ENCODE measurements at places on chromosomes 2 and 18.

DNA sequence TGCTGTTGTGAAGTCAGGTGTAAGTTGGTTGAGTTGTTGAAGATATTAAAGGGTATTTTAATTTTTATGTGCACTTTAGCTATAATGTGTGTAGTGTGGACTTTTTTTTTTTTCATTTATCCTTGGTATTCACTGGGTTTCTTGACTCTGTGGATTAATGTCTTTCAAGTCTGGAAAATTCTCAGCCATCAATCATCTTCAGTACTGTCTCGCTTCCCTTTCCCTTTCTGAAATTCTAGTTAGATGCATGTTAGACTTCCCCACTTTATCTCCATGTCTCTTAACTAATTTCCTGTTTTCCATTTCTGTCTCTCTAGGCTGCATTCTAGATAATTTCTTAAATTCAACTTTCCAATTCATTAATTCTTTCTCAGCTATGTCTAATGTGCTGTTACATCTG, 247.7 kb upstream of the REV1 start:
- DNase-seq = no peak

DNA sequence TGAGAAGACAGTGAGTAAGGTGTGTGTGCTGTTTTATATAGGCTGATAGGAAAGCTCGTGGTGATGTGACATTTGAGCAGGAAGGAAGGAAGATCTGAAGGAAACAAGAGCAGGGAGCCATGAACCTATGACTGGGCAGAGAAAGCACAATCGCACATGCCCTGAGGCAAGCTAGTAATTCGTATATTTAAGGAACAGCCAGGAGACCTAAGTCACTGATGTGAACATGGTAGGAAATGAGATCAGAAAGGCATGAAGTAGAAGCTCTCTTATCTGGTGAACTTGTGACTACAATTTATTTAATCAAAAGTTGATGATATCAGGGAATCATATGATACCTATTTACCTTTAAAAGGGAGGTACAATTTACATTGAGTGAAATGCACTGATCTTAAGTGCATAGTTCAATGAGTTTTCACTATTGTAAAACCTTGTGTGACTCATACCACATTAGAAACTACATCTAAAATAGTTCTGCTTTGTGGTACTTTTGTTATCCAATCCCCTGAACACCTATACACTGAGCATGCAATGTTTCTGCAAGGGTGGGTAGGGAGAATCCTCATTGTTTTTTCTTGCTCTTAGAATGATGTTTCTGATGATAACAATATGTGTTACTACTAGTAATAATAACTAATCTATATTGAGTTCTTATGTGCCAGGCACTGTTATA, 67.5 kb downstream of the GALNT13 start:
- DNase-seq = no peak

DNA sequence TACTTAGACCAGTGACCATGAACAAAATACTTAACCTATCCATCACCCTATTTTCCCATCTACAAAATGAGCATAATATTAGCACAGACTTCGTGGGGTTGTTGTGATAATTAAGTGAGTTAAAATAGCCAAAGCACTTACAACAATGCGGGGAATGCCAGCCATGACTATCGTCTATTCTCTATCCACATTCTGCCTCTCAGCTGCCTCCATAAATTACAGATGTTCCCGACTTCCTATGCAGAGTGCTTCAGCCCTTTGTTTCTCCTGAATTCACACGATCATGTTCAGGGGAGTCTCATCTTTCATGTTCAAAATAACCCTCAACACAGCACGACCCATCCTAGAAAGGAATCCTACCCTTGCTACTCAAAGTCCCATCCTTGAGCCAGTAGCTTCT, 211.6 kb downstream of the EN1 start:
- no peak for DNase-seq

GRCh38 chr2:240640939-240641338, 15.7 kb downstream of the GPR35 start:
- DNase-seq = peak; percentile 76

GRCh38 chr2:41579806-41580205, 468.0 kb upstream of the PKDCC start:
- DNase-seq = no peak

DNA sequence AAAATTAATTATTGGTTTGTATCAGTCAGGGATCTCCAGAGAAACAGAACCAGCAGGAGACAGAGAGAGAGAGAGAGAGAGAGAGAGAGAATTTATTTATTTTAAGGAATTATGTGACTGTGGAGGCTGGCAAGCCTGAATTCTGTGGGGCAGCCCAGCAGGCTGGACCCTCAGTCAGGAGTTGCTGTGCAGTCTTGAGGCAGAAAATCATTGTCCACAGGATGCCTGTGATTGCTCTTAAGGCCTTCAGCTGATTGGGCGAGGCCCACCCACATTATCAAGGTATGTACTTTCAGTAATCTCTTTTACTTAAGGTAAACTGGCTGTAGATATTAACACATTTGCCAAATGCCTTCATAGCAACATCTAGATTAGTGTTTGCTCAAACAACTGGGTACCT, 155.3 kb downstream of the SEPTIN10 start:
- no peak for DNase-seq

DNA sequence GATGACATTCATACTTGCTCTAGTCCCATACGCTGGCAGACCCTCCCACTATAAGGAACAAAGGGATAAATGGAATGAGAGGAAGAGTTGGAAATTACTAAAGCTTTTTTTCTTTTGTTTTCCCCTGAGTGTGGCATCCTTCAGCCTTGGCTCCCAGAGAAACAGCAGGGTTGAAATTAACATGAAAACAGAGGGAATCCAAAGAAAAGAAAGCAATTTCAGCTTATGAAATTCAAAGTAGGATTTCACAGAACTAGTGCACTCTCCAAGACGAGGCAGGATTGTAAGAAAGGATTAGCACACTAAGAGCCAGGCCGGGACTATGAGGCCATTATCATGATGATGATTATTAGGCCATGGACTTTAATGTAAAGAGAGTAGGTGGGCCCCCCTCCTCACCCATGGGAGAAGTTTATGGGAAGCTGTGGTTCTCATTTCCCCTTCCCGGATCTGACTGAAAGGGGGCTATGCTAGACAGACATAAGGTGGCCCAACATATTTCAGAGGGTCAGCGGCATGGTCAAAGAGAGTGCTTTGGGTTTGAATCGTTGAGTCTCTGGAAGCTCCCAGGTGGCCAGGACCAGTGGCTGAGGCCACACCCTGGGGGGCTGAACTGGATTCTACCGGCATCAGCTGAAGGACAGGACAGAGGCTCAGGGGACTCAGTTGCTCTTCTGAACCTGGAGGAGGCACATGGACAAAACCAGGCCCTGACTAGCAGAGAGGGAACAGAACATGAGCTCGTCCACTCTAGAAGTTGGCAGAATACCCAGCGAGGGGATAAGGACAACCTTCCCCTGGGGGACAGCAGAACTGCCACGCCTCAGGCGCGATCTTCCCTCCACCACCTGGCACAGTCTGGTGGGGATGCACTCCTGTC, 100.1 kb upstream of the ARL4C start:
- DNase-seq = no peak

- DNase-seq = no peak
Observed at GRCh38 chr2:232779934-232780333, 3.6 kb upstream of the KCNJ13 start.

DNA sequence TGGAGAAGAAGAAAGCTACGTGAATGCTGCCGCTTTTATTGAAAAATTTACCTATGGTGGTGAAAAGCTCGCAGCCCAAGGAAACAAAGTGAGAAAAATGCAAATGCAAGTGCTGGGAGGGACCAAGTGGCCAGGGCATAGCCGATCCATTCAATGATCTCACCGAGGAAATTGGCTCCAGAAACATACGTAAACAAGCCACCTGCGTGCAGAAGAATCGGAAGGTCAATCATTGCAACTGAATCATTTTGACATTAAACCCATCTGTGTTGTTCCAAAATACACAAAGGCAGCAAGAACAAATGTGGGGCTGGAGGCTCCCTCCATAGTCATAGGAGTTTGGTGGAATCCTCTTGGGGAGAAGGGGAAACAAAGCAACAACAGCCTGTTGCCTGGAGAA, 51.5 kb downstream of the SRD5A2 start:
- DNase-seq = no peak

DNA sequence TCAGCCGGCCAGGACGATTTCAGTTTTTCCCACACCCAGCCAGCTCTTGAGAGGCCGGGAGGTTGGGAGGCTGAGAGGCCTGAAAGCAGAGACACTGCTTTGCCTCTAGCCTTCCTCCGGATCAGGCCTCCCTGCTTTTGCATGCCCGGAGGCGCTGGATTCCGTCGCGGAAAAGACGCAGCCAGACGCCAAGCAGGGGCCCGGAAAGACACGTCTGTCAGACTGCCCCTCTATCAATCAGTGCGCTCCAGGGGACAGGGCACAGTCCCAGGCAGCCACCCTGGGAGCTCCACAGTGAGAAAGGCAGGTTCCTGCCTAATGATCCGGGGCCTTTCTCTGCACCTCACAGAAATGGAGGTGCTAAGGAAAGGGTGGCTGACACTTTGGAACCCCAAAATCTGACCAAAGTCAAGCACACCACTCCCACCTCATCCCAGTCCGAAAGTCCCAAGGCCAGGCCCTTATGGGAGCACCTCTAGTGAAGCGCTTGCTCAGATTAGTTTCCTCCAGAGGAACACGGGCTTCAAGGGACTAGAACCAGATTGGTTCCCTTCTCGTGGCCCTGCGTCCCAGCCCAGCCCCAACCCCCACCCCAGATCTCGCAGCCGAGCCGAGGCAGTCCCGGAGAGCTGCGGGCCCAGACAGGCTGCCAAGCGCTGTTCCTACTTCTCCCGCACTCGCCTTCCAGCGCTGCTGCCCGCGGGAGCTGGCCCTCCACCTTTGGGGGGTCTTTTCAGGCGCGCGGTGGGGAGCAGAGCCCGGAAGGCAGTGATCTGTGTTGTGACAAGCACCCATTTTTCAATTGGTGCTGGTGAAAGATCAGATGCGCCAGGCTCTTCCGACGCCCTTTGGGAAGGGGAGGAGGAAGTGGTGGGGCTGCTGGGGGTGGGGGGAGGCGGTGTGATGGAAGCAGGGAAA, 5.0 kb downstream of the DLX1 start:
- DNase-seq = peak; percentile 61

GRCh38 chr2:58378152-58378551, 137.0 kb upstream of the FANCL start:
- DNase-seq = no peak

GRCh38 chr2:45441571-45441970, 169.5 kb downstream of the SRBD1 start:
- DNase-seq = no peak

GRCh38 chr2:235745597-235745996, 251.8 kb downstream of the AGAP1 start:
- DNase-seq = no peak

GRCh38 chr2:205931388-205931787, 154.6 kb downstream of the INO80D start:
- no peak for DNase-seq

DNA sequence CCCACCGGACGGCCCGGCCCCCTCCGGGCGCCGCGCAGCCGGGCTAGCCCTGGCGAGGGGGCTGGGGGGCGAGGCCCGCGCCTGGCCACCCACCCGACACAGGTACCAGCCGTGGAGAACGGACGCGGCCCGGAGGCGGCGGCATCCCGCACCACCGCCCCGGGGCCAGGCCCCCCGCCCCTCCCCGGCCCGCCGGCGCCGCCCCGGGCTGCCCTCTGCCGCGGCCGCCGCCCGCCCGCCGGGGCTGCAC, 405 bp downstream of the SOS1 start:
- DNase-seq = no peak

DNA sequence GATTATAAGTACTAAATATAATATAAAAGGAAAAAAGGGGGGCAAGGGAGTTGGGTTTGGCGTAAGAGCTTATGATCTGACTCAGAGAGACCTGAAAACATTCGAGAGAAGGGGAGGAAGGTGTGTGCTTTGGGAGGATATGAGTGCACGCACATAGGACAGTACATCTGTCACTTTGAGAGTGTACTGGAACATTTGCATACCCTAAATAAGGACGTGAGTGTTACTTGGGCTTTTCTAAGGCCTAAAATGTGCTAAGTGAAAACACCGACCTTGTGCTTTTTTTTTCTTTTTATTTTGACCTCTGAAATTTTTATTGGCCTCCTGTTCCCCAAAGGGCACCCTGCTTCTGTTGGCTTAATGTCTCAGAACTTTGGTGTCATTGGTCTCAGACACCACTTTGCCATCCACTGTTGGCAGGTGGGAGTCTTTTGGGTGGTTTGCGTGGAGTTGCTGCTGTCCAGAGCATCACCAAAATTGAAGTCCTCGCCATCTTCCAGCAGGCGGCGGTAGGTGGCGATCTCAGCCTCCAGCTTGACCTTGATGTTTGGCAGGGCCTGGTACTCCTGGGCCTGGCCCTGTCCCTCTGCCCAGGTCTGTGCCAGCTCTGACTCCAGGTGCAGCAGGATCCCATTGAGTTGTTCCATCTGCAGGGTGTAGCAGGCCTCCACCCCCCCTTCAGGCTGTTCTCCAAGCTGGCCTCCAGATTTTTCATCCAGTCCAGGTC, 57.7 kb downstream of the CD28 start:
- no peak for DNase-seq

DNA sequence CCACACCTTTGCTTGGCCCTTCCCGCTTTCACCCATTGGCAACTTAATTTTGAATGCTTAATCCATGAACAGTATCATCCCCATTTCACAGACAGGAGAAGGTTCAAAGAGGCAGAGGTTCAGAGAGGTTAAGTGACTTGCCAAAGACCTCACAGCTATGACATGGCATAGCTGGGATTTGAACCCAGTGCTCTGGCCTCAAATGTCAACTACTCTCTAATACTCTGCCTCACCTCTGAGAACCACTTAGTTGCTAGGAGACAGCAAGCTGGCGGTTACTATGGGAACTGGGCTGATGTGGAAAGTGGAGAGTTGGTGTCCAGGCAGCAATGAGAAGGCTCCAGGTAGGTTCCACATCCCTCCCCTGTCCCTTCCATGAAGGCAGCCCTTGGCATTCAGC, 15.8 kb upstream of the PRSS56 start:
- DNase-seq = no peak

GRCh38 chr2:67656875-67657274, 259.7 kb downstream of the ETAA1 start:
- no peak for DNase-seq

GRCh38 chr2:72494392-72494791, 331.4 kb downstream of the EXOC6B start:
- no peak for DNase-seq

GRCh38 chr2:152097290-152097800, 1.5 kb downstream of the CACNB4 start:
- no peak for DNase-seq

DNA sequence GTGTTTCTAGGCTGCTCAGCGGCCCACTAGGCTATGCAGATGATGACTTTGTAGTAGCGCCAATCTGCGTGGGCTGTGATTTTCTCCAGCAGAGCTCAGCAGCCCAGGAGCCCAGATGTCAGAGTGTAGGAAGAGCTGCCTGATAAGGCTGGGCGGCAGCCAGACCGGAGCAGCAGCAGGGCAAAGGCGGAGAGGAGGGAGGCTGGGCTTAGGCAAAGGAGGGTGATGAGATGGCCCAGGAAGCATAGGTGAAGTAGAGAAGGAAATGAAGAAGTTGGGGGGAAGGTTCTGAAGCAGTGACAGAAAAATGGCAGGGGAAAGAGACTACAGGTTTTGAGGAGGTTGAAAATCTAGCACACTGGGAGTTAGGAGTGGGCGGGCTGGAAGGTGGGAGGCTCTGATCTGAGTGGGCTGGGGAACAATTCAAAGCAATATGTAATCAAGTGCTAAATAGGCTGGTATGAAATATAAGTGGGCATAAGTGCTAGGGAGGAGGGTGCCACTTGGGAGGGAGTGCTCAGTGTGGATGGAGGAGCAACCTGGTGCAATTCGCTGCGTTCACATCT, 50.6 kb upstream of the STPG4 start:
- DNase-seq = no peak

GRCh38 chr2:106053581-106053980, 140.5 kb downstream of the UXS1 start:
- no peak for DNase-seq

All from aorta (tissue), 5 donors.